ENCODE measurements at places on chromosomes 12 and 14.

DNA sequence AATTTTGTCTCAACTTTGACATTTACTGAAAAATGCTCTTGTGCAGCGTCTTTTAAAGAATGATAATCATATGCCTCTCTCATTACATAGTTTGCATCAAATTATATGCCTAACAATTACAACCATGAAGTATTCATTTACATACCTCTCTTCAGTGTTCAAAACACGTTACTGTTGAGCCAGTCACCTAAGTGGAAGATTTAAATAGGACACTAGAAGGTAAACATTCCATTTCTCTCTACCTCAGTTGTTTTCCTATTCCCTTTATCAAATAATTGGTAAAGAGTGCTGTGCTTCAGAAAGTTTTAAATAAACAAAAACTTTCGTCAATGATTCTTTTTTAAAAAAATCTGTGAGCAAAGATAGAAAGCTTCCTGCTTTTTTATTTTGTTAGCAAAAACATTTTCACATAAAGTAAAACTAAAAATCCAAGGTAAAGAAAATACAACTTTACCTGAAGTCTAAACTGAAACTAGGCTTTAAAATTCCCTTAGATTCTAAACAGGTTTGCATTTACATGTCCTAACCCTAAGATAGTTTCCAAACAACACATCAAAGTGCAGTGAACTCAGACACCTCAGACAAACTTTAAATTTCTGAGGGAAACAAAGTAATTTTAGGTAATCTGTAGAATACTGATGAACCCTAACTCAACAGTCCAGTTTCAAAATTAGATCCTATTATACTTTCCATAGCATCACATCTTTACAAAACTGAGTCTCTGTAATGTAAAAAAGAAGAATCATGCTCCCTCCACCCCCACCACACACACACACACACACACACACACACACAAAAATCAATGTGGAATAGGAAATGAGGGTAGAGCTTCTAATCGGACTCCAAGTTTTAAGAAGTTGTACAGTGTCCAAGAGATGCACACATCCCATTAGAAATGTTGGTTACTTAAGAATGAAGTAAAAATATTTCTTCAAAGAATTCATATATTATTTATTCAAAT lies 46.2 kb downstream of the PAWR start:
- no peak for DNase-seq

DNA sequence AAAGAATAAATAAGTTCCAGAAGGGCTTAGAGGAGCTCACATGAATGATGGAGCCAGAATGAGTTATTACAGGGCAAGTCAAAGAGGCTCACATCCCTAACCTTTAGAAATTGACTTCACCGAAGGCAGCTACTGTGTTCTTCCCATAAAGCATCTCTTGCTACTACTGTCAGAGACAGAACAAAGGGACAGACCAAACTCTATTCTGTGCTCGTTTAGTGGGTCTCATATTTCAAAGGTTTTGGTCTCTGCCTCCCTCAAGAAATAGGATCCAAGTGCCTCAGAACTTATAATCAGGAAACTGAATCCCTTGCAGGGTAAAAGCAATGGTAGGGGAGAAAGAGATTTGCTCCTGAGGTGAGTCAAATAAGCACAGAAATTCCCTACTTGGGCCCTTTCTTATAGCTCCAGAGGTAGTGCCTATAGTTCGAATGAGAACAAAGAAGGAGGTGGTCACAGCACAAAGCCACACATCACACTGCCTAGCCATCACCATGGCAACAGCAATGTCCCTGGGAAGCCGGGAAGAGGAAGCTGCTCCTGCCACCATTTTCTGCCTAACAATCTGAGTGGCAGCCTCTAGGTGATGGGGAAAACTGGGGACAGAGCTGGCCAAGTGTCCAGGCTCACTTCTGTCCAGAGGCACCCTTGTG lies 294.9 kb downstream of the FOXN3 start:
- no peak for DNase-seq

DNA sequence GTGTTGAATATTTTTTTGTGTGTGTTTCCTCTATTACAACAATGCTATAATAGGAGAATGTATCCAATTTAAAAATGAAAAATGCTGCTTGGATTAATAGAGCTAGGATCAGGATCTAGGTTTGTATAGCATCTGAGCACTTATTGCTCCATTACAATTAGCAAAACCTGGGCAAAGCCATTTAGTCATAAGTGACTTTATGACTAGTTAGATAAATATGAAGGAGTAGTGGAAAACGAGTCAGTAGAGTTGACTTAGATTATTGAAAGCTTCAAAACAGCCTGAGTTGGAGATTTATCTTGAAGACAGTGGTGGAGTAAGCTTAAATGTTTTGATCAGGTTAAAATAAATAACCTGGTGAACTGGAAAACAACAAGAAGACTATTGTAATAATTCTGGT lies 2.8 kb downstream of the MED21 start:
- no peak for DNase-seq

DNA sequence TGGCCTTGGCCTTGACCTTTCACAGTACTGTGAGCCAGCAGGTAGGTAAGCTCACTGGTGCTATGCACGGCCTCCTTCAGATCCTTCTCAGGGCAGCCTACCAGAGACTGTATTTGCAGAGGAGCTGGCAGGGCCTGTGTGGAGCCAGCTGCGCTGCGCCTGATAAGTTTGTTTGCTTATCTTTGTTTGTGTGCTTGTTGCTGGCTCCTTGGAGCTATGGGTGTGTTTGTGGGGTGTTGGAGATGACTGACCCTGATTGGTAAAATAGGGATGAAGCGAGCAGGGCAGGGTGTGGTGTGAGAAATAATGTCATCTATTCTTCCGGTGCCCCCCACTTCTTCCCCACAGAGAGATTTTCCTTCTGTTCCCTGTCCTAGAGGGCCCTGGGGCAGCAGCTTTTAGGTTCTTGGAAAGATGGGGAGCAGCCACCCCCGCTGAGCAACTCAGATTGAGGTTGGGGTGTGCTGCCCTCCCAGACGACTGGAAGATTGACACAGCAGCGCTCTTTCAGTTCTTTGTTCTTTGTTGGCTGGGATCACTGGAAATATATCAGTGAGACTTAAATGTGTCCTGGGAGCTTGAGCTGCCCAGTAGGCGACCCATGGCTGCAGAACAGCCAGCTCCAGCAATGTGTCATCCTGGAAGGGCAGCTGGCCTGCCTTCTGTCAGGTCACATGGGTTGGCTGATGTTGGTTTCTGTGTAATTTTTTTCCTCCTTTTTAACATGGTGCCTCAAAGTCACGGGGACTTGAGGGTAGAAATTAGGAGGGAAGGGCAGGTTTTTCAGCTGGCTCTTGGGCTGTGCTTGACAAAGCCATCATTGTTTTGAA lies 19.6 kb downstream of the MLXIP start:
- DNase-seq: peak; percentile 65

DNA sequence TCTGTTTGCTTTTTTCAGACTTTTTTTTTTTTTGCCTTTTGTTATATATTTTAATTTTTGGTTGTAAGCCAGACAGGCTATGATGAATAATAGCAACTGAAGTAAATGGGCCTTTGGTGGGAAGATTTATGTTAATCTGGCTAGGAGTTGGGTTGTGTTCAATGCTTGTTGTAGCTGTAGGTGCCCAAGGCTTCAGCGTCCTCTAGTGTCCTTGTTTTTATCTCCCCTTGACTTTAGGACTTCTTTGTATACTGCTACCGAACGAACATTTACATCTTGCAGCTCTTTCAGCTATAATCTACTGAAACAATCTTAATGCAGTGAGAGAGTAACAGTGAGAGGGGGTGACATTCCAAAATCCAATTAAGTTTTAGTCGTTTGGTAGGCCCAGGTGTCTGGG lies 848.4 kb upstream of the FBXO33 start:
- no peak for DNase-seq

DNA sequence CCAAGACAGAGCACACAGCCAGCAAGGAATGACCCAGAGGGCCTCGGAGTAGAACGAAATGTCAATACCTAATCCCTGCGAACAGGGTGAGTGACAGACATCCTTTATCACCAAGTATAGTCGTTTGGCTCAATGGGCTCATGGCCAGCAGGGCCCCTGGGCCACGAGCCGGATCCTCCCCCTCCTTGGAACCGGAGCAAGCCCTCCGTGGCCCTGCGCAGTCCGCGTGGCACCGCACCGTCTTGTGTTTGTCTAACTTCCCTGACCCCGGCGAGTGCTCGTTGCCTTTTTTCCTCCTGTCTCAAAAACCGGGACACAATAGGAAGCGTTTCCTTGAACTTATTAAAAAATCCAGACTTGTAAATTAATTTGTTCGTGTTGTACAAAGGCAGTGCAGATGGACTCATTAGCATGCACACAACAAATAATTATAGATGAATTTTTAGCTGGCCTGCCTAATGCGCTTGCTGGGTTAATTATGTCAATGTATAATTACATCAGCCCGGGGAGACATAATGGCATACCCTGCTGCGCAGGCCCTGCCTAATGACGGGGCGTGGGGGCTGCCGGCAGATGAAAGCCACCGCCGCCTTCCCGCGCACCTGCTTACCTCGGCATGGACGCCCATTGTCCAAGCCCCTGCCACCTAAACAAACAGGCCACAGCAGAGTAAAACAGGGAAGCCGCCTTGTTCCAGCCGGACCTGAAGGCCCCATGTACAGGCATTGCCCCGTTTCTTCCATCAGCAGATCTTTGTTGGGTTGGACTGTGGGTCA lies 81.6 kb downstream of the PHETA1 start:
- no peak for DNase-seq

DNA sequence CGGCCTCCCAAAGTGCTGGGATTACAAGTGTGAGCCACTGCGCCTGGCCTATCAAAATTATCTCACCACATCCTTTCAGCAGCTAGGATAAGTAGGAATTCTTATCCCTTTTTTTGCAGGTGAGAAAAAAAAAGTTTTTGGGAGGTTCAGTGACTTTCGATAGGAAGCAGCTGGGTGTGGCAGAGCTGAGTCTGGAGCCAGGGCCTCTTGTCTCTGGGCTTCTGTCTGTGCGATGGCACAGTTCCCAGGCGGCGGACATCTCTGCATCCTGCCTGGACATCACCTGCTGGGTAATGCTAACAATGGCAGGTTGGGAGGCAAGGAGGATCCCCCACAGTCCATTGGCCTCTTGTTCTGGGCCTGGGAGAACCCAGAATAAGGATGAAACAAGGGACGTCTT lies 12.5 kb downstream of the NRXN3 start:
- no peak for DNase-seq

- peak; percentile 81 for DNase-seq
These were observed 43.2 kb downstream of the PLEKHG7 start for GRCh38 chr12:92745856-92746550.

- DNase-seq: no peak
These were observed 30.3 kb upstream of the SMOC1 start for GRCh38 chr14:69848903-69849391.

- no peak for DNase-seq
These were observed 51.4 kb upstream of the BAZ1A start for GRCh38 chr14:34926552-34926951.

- DNase-seq: no peak
These were observed 37.4 kb downstream of the EPS8 start for GRCh38 chr12:15751741-15752140.

DNA sequence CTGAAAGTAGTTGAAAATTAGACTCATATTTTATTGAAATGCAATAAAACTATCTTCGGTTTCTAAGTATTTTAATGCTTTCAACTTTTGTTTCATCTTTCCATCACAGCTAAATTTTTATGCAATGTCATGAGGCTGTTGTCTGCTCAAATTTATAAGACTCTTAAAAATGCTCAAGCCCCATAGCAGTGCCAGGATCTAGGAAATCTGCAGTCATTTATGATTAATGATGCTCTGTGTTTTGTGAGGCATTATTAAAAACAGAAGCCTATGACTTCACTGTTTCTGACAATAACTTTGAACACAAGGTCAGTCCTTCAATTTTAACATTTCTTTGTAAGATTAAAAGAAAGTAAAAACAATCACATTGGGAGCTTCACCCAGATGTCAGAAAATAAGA lies 112.5 kb downstream of the ALX1 start:
- no peak for DNase-seq
